ENCODE measurements at places on chromosomes 3 and 15.

DNA sequence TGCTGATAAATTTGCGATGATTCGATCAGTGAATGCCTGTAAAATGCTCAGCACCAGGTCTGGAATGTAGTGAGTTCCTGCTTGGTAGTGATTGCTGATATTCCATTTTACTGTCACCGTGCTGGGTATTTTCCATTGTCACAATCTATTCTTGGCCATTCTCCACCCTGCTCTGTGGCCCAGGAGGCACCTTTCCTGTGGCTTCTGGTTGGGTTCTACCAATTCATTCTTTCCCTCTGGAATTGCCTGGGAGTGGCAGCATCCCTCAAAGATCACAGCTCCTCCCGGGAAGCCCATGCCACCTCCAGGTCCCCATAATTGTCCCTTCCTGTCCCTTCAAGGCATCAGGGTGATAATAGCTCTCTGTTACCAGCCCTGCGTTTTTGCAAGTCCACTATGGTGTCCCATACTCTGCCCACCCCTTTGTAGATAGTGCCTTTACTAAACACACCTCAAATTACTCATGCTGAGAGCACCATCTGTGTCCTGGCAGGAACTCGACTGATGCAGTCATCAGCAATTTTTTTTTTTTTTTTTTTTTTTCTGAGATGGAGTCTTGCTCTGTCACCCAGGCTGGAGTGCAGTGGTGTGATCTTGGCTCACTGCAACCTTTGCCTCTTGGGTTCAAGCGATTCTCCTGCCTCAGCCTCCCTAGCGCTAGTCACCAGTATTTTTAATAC, 177.8 kb upstream of the PROK2 start:
- DNase-seq, result no peak

DNA sequence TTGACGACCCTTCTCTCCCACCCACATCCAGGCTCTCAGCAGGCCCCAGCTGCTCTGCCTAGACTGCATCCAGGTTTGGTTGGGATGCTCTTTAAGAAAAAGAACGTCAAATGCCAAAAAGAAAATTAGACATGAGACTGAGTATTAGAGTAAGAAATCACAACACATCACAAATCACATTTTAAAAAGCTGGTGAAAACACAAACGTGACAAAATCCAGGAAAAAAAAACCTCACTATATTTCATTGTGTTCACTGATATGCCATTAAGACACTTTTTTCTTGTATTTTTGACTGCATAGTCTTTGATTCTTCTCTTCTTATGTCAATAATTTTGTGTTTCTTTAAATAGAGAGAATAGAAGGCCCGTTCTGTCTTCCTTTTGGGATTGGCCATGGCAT, 243.7 kb downstream of the TLE3 start:
- DNase-seq, result no peak

DNA sequence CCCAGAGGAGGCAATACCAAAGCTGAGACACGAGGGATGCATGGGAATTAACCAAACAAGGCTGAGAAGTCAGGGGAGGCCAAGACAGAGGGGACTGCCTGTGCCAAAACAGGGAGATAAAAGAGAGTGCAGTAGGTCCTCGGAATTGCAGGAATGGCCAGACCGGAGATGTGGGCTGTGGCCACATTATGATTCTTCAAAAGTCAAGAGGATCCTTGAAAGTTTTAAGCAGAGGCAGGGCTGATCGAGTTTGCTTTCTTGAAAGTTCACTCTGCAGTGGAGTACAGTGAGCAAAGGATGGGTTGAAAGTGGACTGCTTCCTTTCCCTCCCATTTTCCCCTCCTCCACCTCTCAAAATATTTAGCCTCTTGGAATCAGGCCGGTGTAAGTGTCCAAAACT, 73.9 kb upstream of the ADAMTS9 start:
- DNase-seq, result no peak

DNA sequence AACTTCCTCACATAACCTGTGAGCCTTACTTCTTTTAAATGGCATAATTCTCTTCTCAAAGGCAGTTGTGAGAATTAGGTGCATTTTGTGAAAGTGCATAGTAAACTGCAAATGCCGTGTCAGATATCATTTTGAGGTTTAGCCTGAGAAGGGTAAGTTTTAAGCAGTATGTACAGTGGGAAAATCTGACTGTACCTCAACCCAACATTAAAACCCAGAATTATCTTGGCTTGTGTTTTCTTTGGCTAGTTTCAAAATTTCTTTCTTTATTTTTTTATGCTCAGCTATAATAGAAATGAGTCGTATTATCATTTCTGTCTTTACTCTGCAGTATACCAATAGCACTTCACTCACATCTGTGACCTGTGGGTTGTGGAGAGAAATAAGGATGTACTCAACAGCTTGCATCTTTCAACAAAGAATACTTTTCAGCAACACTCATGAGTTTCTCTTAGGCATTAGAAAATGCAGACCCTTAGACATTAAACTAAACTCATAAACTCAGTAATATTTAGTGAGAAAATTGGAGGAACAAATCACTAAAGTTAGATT, 65.7 kb downstream of the RASA2 start:
- no peak for DNase-seq

DNA sequence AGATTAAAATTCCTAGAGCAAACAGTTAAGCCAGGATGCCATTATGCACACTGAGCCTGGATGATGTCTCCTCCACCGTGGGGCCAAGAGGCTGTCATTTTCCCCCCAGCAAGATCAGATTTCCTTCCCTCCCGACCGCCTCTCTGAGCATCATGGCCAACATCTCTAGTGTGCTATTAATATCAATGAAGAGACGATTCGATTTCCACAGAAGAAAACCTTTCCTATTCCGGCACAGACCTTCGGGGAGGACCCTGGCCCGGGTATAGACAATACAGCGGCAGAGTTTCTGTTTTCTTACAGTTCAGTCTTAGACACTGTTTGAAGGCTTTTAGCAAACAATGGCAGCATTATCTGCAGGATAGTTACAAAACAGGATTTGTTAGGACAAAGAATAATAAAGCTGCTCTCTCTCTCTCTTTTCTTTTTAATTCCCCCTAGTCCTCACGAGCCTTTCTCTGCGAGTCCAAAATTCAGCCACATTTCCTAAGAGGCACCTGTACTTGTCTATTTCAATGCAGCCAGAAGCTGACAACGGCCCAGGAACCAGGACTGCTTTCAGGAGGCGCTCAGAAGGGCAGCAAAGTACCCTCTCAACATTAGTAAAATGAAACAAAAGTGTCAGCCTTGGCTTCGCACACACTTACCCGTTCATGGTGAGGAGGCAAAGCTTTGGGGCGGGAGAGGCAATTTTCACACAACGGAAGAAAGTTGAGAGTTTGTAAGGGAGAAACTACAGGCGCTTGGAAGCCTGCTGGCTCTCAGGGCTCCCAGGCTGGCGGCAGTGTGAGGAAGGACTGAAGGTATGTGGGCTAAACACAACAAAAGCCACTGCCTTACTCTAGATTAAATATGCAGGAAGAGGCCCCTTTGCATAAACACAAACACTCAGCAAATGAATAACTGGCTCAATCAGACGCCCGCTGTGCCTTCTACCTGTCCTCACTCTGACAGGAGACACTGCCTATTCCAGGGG, 278.0 kb downstream of the FOXP1 start:
- DNase-seq, result no peak

DNA sequence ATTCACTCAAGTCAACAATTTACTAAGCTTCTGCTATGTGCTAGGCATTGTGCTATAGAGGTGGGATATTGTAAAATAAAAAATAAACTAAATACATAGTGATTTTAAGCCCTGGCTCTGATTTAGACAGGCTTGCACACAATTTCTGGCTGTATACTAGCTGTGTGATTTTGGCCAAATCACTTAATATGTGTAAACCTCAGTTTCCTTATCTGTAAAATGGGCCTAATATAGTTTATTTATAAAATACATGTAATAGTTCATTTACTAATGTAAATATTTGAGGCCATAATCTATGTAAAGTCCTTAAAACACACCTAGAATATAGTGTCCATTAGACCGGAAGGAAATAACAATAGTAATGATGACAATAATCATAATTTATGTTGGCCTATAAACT, 363.1 kb downstream of the CLSTN2 start:
- no peak for DNase-seq

- DNase-seq, result no peak
Measured at GRCh38 chr3:46462511-46462910, 2.2 kb downstream of the LTF start.

DNA sequence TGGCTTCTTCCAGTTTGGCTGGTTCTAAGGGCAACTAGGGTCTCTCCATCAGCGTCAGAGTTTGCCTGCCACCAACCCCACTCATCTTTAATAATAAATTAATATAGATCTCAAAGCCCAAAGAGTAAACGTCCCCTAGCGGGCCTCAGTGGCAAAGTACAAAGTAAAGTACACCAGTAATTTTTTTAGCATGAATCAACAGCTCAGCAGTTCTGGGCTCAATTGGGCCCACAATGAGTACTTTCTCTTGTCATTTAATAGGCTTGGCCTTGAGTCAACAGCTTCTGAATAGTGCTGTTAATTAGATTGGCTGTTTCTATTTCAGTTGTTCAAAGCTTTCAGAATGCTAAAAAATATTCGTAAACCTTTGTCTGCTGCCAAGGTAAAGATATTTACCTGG, 89.0 kb upstream of the PFN2 start:
- DNase-seq, result no peak

DNA sequence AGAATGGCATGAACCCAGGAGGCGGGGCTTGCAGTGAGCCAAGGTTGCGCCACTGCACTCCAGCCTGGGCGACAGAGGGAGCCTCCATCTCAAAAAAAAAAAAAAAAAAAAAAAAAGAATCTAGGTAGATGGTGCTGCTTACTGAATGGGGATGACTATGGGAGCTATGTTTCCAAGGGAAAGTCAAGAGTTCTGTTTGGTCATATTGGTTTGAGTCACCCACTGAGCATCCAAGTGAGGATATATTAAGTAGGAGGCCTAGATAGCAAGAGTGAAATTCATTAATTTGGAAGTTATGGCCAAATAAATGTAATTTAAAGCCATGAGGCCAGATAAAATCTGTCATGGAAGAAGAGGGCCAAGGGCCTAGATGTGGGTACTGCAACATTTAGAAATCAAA, 9.0 kb upstream of the UACA start:
- no peak for DNase-seq
